ENCODE measurements at places on chromosomes 12 and 14.

- no peak for DNase-seq
These were observed 153.0 kb downstream of the KIF26A start for GRCh38 chr14:104291123-104292000.

- peak; percentile 14 for DNase-seq
These were observed 12.3 kb downstream of the DENND5B start for GRCh38 chr12:31578632-31579031.

- no peak for DNase-seq
These were observed 80.6 kb upstream of the DICER1 start for GRCh38 chr14:95237958-95238340.

DNA sequence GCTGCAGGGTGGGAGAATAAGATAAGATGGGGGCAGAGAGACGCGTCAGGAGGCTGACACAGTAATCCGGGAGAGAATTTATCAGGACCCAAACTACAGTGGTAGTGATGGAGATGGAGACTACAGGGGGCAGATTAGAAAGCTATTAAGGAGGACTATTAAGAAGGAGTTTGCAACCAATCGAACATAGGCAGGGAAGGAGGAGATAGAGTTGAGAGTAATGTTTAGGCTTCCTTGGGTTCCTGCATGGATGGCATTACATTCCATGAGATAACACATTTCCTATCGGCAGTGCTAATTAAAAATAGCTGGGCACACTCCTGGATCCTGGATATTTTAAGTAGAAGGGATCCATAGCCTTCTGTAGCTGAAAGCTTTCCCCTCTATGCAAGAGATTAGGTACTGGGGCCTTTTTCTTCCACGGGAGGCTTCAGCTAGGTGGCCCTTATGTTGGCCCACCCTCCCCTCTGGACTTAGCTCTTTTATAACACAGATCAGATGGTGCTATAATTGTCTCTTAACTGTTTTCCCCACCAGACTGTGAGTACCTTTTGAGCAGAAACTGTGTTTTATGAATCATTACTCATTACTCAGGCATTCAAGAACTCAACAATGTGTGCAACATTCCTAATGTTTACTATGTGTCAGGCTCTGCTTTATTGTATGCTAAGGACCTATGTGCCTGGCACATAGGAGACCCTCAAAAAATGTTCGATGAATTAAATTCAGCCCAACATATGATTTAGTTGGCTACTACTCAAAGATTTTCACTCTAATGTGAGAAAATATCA is 113.0 kb downstream of the RMST start:
- DNase-seq = no peak

All from HCEC 1CT (cell line).